Fibroblast of the conjunctiva (primary cell): ENCODE measurements at places on chromosomes 4 and X.

DNA sequence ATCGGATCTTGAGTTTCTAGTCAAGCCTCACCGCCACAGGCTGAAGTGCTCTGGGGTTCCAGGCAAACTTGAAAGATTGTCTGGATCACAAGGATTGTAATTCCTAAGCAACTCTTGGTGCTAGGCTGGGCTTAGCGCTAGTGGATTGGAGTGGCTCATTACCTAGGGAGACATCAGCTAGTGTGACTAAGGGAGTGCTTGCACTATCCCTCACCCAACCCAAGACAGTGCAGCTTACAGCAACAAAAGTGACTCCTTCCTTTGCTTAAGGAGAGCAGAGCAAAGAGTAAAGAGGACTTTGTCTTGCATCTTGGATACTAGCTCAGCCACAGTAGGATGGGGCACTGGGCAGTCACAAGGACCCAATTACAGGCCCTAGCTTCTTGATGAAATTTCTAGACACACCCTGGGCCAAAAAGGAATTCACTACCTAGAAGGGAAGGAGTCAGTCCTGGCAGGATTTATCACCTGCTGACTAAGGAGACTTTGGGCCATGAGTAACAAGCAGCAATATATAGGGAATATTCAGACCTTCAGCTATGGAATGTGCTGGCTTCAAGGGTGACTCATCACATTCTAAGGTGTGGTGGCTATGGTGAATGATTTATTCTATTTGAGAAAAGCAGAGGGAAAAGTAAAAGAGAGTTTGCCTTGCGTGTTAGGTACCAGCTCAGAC lies 1212.4 kb downstream of the PCDH18 start:
- DNase-seq, result no peak

DNA sequence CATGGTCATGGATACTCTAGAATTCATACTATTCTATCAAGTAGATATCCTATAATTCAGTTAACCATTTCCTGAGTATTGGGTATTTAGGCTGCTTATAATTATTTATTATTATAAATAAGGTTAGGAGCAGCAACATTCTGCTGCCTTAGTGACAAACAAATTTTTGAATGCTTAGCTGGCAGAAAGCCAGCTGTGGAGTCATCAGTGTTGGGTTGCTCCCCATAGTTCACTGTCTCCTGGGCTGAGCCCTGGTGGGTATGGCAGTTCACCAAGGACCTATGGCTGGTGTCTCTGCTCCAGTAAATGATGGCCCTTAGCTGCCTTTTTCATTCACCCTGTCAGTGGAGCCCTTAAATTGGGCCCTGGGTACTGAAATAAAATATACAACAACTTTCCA lies 61.8 kb downstream of the SMARCA5 start:
- no peak for DNase-seq

DNA sequence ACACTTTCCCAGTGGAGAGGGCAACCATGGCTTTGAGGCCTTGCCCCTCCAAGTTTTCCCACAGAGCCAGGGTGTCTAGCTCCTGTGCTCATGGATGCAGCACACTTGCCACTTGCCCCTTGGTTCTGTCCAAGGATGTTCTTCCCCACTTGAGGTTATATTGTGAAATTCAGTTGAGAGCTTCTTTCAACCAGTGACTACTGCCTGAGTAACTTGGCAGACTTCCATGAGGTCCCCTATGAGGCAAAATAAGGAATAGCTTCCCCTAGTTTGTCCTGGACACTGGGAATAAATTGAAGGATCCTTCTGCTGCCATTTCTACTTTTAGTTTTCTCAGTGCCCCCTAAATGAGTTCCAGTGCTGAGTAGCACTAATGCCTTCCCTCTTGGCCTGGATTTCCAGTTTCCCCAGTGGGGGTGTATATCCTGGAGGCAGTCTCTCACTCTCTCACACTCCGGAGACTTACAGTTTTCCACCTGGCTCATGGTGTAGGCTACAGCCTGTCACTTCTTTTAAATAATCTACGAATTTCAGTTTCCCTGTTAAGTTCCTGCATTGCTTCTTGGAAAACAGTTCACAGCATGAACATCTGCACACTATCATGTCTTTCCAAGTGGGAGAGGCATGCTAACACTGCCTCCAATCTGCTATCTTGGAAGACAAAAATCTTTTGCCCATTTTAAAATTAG lies 36.4 kb upstream of the ADH4 start:
- DNase-seq, result peak; percentile 50

DNA sequence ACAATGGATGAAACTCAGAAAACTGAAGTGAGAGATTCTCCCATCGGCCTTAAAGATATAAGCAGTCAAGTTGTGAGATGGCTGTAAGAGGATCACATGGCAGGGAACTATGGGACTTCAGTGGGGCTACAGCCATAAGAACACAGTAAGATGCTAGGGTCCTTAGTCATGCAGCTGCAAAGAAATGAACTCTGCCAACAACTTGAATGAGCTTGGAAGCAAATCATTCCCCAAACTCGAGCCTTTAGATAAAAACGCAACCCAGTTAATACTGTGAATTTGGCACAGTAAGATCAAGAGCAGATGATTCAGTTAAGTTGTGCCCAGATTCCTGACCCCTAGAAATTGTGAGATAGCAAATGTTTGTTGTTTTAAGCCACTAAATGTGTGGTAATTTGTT lies 117.3 kb downstream of the FAM13A start:
- peak; percentile 51 for DNase-seq

DNA sequence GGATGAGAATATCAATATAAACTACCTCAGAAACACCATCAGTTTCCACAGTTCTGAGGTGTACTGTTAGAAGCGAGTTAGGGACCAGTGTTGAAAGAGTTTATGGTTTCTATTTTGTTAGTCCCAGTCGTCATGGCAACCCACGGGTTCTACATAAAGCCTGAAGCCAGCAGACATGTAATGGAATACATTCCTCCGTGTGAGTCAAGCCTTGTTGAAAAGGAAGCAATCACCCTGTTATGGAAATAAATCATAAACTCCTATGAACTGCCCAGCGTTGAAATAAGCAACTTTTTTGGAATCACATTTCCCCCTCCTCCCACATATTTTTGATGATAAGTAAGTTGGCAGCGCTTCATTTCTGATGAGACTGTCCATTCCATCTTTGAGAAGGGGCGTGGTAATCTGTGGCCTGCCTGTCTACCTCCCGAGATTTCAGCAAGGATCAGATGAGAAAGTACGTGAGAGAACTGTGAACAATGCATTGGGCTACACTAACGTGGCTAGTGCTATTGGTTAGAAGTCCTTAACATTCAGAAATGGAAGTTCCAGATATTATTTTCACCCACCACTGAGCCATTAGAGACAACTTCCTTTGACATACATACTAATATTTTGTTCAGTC lies 40.4 kb upstream of the PDHA1 start:
- peak; percentile 74 for DNase-seq

DNA sequence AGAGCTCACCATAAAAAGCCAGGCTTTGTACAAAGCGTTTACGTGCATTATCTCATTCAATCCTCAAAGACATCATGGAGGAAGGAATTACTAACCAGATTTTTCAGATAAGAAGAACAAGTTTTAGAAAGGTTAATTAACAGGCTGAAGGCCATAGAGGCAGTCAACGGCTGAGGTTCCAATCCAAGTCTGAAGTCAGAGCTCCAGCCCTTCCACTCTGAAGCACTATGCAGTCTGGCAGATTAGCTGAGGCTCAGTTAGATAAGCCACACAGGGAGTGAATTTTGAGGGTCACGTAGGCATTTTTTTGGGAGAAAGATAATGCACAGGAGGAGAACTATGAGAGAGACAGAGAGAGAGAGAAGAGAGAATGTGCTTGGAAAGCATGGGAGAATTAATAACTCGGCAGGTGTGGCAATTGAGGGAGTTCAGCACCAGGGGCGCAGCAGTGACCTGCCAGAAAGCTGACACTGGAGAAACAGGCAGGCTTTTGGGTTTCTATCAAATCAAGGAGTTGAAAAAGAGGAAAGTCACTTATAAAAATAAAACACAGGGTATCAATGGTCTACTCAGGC lies 116.5 kb upstream of the NAP1L5 start:
- no peak for DNase-seq
